ENCODE measurements at places on chromosomes 7 and 10.

GRCh38 chr10:123380491-123381085 is 226.4 kb downstream of the BUB3 start:
- DNase-seq = no peak

- no peak for DNase-seq
Measured at GRCh38 chr7:107643938-107644308, 16.7 kb upstream of the SLC26A4 start.

- no peak for DNase-seq
Measured at GRCh38 chr7:13106513-13106912, 419.1 kb downstream of the ARL4A start.

DNA sequence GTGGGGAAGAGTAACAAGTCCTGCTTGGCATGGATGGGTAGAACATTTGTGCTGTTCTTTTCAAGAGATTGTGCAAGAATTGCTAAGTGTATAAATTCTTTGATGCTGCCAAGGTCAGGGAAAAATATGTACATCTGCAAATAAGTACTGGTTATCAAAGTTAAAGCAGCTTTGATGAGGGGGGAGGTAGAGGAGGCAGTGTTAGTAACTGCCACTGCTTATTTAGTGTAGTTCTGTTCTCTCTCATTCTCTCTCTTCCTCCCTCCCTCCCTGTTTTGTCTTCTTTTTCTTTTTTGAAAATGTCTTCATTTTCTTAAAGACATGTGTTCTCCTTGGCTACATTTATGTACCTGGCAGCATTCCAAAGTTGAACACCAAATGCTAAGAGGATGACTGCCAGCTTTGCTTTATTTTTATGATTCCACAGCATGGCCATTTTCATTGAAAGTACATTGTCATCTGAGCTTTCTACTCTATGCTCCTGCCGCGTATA is 18.6 kb downstream of the CACNB2 start:
- DNase-seq = no peak

DNA sequence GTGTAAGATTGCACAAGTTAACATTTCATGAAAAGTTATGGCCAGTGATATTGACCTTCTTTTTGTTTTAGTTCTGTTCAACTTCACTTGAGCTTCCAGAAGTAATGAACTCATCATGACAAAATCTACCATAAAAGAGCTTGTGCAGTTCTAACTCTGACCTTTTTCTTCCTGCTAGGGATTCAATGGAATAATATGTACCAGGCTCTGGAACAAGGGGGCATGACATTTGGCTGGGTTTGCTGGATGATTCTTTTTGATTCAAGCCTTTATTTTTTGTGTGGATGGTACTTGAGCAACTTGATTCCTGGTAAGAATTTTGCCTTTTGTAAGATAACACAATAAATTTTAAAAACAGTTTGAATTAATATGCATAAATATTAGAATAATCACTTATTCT is 205.0 kb downstream of the ABCA13 start:
- no peak for DNase-seq

GRCh38 chr10:52027055-52027705 is 286.9 kb upstream of the DKK1 start:
- no peak for DNase-seq

DNA sequence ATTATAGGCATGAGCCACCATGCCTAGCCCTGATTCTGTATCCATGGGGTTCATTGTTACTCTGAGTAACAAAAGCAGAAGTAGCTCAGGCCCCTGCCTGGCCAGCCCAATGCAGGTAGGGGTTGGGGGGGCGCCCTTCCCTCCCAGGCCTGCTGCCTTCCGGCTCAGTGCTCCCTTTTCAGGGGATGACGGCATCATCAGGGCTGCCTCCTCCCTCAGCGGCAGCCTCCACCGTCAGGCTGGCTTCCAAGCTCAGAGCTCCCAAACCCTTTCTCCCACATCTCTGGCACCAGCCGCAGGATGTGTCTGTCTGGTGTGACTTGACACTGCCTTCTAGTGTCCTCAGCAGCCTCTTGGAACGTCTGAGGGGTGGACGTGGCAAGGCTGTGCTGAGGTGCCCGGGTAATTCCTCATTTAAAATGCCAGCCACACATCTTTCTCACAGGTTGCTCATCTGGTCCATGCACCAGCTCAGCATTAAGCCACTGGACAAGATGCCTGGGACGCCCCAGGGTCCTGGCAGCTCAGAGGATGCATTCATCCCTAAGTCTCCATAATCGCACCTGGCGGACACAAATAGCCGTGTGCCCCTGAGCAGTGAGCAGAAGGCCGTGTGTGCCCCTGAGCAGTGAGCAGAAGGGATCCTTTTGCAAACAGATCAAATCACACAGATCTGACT is 38.2 kb downstream of the PAPOLB start:
- no peak for DNase-seq

DNA sequence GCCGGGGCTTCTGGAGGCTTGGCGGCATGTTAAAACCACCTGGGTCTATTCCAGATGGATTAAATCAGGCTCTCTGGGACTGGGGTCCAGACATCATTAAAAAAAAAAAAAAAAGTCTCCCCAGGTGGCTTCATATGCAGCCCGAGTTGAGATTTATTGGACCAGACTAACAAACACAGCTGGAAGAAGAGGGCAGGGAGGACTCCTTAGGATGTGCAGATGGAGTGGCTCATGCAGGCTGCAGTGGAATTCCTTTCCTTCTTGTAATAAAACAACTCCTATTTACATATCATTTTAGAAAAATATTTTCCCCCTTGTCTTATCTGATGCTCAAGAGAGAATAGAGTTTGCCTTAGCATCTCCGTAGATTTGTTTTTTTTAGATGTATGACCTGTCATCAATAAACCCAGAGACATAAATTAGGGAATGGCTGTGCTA is 238.1 kb downstream of the CAMK1D start:
- no peak for DNase-seq

GRCh38 chr7:105057472-105057871 is 43.5 kb downstream of the KMT2E start:
- DNase-seq = no peak

DNA sequence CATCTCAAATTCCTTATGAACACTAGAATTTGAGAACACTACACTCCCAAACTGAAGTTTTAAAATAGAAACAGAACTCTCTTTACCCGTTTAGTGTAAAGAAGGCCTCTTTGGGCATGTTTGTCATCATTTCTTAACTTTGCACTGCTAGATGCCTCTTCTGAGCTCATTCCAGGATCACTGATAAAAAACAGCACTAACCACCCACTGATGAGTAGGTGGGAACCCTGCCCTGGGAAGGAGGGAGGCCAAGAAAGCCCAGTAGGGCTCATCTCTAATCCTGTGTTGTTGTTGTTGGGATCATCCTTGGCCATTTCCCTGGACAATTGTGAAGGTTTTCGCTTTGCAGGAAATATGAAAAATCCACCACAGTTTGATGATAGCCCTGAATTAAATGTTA is 68.2 kb downstream of the CUBN start:
- DNase-seq = no peak

DNA sequence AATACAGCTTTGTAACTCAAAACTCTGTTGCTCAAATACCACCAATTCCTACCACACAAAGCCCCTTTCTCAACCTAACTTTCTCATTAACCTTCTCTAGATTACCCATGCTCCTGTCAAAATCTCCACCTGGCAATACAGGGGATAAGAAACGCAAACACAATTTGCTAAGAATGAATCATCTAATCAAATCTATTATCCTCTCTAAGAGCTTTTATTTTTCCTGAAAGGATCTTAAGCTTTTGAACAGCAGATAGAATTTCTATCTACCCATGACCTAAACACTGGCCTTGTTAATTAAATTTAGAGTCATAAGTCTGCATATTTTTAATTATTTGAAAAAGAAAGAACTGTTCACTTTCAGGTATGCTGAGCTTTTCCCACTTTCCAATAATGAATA is 98.3 kb downstream of the HBP1 start:
- DNase-seq = no peak

- DNase-seq = no peak
Measured at GRCh38 chr7:98862716-98863420, 6.9 kb downstream of the TMEM130 start.

DNA sequence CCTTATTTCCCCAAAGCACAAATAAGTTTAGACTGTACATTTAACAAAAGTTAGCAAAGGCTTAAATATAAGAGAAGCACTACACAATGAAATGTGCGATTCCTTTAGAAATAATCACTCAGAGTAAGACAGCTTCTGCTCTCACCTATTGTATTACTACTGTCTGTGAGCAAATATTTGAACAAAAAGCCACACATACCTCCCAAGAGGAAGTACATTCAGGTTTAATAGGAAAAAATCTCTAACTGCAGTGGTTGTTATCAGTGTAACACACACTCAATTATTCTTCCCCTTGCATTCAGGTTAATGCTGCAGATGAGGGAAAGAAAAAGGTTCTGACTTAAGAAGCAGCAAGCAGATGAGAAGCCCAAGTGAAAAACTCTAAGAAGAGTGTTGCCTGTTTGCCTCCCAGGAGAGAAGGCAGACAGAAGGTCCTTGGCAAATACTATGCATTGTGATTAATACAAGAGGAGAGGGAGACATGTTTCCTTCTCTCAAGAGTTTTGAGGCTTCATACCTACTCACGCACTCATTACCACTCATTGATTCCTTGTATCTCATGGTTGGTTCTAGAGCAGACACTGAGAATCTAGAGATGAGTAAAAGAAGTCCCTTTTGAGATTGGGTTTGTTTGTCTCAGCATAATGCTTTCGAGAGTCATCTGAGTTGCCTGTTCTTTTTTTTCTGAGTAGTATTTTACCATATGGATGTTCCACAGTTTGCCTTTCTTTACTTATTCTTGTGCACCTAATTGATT is 13.6 kb downstream of the GIMAP4 start:
- no peak for DNase-seq

DNA sequence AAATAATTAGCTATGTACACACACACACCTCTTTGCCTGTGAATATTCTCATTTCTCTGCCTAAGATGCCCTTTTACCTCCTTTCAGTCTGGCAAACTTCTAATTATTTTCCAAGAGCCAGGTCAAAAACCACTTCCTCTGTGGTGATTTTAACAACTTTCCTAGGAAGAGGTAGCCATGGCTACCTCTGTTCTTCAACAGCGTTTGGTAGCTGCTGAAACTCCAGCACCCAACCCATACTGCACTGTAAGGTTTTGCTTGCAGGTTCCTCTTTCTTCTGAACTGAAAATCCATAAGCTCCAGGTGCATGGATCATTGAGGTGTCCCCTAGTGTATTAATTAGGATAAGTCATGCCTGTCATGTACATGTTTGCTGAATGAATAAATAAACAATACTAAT is 25.6 kb downstream of the NRCAM start:
- no peak for DNase-seq

- DNase-seq = no peak
Measured at GRCh38 chr7:147523056-147523455, 1067.5 kb upstream of the C7orf33 start.

DNA sequence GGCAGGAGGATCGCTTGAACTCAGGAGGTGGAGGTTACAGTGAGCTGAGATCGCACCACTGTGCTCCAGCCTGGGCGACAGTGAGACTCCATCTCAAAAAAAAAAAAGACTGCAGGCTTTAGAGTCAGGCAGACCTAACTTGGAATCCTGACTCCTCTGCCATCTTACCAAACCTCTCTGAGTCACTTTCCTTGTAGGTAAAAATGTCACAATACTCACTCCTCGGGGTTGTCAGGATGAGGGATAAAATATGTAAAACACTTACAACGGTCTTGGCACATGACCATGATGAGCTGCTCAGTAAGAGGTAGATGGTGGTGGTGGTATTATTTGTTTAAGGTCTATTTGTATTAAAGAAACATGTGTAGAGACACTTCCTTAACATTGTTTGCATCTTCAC is 154.1 kb upstream of the PDE1C start:
- DNase-seq = no peak
